ENCODE measurements at places on chromosomes 4 and X. TPM values are rescaled to one million over a fixed set of nuclear protein-coding genes. Genes with fewer than 3 reads are reported as not detected.

DNA sequence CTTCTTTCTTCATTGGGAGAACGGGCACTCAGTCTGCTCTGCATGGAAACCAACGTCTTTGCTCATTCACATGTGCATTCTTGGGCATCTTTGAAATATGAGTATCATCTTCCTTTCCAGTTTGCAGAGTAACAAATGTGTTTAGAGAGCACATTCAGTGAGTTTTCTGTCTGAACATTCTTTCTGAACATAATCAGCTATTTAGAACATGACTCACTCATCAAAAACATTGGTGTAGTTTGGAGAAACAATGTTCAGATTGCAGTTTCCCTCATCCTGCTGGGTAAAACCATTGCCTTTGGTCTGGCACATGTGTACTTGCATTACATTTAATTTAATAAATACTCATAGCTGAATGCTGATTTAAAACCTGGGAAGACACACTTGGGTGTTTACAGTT, 81.5 kb upstream of the F9 start:
- DNase-seq = no peak

The MGARP gene
- total RNA-seq = not detected

- no peak for DNase-seq
These were observed 330.1 kb upstream of the VCX start for GRCh38 chrX:7512845-7513244.

The RBM10 gene
- total RNA-seq = 16.8 TPM

The TSPAN7 gene
- 18.9 TPM for total RNA-seq

DNA sequence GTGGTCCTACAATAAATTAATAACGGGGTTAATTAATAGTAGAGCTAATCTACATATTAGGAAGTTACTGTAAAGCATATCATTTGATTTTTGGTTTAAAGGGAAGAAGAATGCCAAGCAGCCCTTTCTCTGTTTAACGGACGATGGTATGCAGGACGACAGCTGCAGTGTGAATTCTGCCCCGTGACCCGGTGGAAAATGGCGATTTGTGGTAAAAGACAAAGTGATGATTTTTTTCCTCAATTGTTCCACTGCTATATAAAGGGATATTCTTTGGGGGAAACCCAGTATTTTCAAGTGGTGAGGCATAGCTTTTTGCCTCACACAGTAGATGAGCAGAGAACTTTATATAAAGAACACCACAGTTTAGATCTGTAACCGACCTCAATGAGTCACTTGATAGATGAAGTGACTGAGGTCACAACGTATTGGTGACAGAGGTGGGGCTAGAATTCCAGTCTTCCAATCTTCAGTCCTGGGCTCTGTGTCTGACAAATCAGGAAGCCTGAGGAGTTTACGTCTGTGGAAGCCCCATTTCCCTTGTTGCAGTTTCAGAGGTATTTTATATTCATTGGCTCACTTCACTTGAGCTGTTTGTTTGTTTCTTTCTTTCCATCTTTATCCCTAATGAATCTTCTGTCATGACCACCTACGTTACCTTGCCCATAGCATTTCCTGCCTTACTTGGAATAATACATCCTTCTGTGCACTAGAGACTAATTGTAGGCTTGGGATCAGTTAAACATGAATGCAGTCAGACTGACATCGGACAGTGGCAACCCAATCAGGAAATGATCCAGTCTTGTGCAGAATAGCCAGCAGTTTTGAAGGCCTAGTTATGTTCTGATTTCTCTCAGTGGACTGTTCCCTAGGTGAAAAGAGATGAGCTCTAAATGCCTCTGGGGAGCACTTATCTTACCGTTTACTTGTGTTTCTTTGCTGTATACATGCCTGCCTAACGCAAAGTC, 30.1 kb downstream of the ZRSR2 start:
- DNase-seq = no peak

The CFAP97 gene
- 10.4 TPM for total RNA-seq

DNA sequence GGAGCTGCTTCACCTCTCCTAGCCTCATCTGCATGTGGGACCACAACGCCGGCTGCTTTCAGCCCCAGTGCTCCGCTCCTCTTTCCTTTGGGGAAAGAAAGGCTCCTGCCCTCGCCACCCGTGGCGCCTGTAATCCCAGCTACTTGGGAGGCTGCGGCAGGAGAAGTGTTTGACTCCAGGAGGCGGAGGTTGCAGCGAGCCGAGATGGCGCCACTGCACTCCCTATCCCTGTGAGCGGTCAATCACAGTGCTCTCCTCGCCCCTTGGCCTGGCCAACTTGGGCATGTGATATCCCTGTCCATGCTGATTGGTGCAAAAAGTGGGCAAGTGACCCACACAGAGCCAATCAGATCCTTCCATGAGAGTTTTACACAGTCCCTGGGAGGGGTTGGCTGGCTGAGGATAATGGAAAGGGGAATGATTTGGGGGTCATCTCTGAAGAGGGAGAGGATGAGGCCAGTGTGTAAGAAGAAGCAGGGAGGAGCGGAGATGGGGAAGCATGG, 56.2 kb downstream of the WFS1 start:
- no peak for DNase-seq

The NOX1 gene
- not detected for total RNA-seq

The SPP1 gene
- total RNA-seq = 1,351 TPM

- no peak for DNase-seq
These were observed 112.6 kb upstream of the PPARGC1A start for GRCh38 chr4:24002330-24002966.

DNA sequence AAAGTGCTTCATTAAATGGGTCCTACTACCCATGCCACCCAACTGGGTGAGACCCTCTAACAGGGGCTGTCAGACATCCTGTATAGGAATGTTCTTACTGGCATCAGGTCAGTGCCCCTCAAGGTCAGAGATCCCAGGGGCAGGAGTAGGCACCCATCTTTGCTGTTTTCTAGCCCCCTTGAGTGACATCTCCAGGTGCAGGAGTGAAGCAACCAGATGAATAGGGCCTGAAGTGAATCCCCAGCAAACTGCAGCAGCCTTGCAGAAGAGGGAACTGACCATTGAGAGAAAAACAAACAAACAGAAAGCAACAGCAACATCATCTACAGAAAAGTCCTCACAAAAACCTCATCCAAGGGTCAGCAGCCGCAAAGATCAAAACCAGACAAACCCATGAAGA, 55.8 kb upstream of the GNRHR start:
- no peak for DNase-seq

DNA sequence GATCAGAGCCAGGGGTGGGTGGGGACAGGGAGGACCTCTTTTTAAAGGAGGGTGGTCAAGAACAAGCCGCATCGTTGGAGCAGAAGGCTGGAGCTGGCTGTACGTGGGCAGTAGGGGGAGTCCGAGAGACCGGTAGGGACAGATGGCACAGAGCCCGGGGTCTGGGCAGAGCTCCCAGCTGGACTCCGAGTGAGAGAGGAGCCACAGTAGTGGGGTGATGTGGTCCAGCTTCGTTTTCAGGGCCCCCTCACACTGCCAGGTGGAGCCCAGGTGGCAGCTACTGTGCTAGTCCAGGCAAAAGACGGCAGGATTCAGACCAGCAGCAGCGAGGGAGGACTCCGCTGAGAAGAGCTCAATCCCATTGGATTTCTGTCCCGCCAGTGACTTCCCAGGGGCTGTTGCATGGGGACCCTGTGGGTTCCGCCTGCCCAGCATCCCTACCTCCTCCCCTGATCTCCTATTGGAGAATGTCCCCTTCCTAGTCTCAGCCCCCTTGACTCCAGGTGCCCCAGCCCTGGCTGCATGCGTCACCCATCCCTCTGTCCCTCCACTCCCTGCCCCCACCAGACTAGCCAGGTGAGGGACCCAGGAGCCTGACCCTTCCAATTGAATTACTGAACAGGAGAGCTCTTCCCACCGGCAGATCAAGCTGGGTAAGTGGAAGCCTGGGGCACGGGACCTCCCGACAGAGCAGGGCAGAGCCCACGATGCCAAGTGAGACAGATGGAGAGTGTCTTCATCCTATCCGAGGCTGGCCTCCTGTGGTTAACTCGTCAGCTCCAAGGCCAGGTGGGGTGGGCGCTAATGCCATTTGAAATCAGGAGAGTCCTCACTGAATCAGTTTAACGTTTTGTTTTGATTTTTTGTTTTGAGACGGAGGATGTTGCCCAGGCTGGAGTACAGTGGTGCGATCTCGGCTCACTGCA, 2.9 kb downstream of the ARHGAP4 start:
- peak; percentile 70 for DNase-seq

The TLR3 gene
- 5.8 TPM for total RNA-seq

DNA sequence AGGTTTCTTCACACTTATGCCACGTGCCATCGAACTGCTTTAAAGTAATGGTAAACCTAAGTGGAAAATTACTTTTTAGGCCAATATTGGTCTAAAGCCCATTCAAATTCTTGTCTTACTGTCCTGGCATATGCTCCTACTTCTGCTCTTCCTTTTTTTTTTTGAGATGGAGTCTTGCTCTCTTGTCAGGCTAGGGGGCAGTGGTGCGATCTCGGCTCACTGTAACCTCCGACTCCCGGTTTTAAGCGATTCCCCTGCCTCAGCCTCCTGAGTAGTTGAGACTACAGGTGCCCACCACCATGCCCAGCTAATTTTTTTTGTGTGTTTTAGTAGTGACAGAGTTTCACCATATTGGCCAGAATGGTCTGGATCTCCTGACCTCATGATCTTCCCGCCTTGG, 129.0 kb upstream of the TECRL start:
- no peak for DNase-seq

The DGAT2L6 gene
- not detected for total RNA-seq

GRCh38 chr4:88230969-88231771, 53.2 kb downstream of the PPM1K start:
- no peak for DNase-seq

The CRLF2 gene
- not detected for total RNA-seq

The GSTCD gene
- total RNA-seq = 3.1 TPM

GRCh38 chr4:139188648-139189416, 11.8 kb upstream of the ELF2 start:
- no peak for DNase-seq

The NXF2 gene
- not detected for total RNA-seq

- DNase-seq = no peak
These were observed 115.0 kb upstream of the LDB2 start for GRCh38 chr4:17013382-17014006.

DNA sequence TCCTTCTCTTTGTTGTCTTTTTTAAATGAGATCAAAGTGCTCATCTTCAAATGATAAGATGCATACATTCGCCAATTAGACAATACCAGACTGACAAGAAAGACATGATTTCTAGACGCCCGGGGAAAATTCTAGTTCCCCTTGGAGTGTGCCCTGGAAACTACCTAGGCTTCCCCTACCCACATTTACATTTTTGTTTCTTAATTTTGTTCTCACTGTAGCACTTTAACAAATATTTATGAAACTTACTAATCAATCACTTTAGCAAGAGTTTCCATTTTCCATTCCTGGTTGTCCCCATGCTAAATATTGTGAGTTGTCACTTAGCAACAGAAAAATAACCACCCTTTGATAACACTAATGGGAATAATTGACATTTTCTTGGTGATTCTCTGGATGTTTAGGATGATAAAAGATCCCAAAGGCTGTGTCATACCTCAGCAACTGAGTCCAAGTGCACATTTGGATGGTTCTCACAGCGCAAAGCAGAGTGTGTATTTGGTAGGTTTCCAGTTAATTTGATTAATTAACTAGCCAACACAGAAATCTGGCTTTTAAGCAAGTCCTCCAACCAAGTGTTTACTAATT, 69.6 kb downstream of the FGFBP1 start:
- no peak for DNase-seq

The GAGE12H gene
- total RNA-seq = not detected

DNA sequence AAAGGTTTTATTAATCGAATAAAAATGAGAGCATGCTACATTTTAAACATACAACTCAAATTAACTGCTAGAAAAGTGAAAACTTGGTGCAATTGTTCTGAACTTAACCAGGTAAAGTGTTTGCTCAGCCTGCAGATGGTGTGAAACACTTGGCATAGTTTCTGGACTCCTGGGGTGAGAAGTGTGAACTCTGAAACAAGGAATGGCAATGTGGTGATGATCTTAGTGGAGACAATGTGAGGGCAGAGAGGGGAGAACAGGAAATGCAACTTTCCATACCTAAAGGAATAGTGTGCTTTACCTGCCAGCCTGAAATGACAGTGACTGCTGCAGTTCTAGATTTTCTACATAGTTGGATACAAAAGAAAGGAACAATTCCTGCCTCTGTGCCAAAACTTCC, 57.4 kb downstream of the CCSER1 start:
- no peak for DNase-seq

DNA sequence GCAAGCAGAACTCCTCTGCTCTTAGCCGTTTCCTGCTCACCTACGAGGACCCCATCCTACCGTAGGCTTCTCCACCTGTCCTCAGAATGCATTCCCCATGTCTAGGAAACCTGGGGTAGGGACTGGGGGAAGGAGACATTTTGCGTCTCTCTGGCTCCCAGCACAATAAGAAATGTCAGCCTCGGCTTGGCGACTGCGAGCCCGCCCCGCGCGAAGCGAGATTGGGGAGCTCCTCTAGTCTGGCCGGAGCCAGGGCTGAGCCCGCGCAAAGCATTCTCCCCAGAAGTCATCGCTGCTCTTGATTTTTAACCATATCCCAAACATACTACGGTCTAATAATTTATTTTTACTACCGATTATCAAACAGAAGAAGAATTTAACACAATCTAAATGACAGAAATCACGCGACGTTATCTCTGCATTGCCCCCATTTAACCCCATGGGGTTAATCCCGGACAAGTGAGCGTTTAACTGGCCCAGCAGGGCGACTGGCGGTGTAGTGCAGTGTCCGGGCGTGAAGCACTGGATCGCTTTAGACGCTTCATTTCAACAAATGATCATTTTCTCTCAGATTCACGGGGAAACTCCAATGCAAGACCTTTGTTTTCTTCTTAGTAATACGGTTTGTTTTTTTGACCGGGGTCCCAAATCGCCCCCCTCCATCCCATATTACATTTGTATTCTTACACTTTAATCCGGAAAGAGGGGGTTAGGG, 8.0 kb upstream of the PITX2 start:
- DNase-seq = no peak

DNA sequence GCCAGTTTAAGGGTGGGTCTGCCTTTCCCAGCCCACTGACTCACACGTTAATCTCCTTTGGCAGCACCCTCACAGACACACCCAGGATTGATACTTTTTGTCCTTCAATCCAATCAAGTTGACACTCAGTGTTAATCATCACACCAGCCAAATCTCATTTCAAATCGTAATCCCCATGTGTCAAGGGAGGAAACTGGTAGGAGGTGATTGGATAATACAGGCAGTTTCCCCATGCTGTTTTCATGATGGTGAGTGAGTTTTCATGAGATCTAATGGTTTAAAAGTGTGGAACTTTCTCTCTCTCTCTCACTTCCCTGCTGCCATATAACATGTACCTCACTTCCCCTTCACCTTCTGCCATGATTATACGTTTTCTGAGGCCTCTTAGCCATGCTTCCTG, 647.2 kb upstream of the FRG1 start:
- DNase-seq = no peak

DNA sequence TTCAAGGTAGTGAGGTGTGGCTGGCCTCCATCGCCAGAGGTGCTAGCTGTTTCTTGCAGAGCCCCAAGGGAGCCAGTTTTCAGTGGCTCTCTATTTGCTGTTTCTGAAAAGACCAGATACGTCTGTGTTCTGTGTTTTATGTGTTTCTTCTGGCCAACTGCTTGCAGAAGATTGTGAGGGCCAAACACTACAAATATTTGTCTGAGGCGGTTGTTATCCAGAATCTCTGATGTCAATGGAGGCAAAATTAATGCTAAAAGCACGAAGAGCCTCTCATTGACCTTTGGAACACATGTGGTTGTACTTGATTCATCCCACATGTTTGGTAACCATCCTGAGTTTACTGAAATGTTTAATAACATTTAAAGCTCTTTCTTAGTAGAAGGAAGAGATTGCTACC, 113.9 kb downstream of the CT47B1 start:
- DNase-seq = no peak

The USP17L28 gene
- total RNA-seq = not detected

The POLN gene
- 1.9 TPM for total RNA-seq

The ASMT gene
- not detected for total RNA-seq

- DNase-seq = no peak
These were observed 6.2 kb downstream of the CSF2RA start for GRCh38 chrX:1274786-1275185.

The C4orf51 gene
- total RNA-seq = not detected

The VCX3A gene
- total RNA-seq = not detected

Measured in pancreas (tissue), 10 donors.